ENCODE measurements at places on chromosomes 3 and 15. TPM values are rescaled to one million over a fixed set of nuclear protein-coding genes. Genes with fewer than 3 reads are reported as not detected.

The FBXO40 gene
- total RNA-seq = 0.22 TPM

The ZBTB20 gene
- 95.2 TPM for total RNA-seq

The CCDC54 gene
- not detected for total RNA-seq

The SHC4 gene
- 4.3 TPM for total RNA-seq

The CLDN16 gene
- 0.16 TPM for total RNA-seq

The CCR8 gene
- not detected for total RNA-seq

The CD200R1 gene
- total RNA-seq = 2.0 TPM

The RSRC1 gene
- total RNA-seq = 77.8 TPM

The DPPA4 gene
- total RNA-seq = 1.9 TPM

The GABRR3 gene
- total RNA-seq = 25.8 TPM
